Suppressor macrophage treated with lipopolysaccharide for 1 hour (primary cell): ENCODE measurements at places on chromosomes 1 and 21.
A peak's percentile ranks its signal among the peaks of the same experiment; 100 is the strongest.

DNA sequence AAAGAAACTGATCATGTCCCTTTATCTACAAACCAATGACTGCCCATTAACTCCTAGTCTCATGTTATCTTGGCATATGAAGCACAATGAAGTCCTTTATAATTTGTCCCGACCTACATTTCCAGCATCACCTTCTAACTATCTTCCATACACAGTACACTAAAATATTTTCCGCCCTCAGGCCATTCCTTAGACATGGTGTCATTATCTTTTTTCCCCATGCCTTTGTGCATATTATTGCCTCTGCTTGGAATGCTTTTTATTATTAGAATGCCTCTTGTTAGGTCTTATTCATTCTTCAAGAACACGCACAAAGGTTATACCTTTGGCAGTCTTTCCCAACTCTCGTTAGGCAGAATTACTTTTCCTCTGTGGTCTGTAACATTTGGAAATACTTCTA lies 39.6 kb downstream of the ATG4C start:
- DNase-seq = no peak

GRCh38 chr1:24586119-24586518 lies 30.2 kb downstream of the NCMAP start:
- no peak for DNase-seq

DNA sequence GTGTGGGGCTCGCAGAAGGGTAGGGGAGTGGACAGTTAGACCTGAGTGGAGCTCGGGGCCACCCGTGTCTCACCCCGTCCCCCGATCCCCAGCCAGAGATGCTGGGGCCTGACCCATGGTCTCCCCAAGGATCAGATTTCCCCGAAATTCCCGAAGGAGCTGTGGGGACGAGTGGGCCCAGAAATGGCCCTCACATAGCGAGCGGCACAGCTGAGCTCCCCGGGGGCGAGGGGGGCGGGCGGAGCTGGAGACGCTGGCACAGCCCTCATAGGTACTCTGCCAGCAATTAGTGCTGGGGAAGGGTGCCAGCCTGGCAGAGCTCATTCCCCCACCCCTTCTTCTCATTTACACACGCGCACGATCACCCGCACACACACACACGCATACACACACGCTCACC lies 9.2 kb downstream of the CASZ1 start:
- DNase-seq = no peak

- DNase-seq = no peak
These were observed 129.6 kb upstream of the TMEM51 start for GRCh38 chr1:15023976-15024375.

- DNase-seq = no peak
These were observed 82.1 kb upstream of the ARHGAP29 start for GRCh38 chr1:94319319-94320102.

DNA sequence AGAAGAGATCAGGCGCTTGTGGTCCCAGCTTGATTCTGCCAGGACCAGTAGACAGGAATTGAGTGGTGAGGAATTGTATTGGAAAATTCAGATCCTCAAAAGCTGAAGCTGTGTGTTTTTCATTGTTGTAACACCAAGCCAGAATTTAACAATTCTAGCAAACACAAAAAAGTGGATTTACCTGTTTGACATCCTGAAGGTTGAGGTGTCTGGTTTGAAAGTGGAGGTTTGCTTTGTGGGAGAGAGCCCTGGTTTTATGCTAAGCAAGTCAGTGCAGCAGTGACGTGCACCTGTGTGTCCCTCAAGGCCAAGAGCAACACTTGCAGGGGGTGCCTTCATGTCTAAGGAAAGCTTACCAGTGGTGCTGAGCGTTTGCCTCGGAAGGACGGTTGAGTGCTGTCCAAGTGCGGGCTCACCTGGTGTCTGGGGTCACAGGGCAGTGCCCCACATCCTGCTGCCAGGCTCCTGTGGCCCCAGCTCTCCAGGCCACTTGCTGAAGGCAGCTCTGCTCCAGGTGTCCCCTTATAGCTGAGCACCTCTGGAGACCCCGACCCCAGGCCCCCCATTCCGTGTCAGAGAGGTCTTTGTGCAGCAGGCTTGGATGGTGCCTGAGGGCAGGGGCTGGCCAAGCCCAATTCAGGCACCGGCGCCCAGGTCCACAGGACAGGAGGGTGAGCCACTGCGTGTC lies 27.7 kb downstream of the PCNT start:
- DNase-seq = no peak

DNA sequence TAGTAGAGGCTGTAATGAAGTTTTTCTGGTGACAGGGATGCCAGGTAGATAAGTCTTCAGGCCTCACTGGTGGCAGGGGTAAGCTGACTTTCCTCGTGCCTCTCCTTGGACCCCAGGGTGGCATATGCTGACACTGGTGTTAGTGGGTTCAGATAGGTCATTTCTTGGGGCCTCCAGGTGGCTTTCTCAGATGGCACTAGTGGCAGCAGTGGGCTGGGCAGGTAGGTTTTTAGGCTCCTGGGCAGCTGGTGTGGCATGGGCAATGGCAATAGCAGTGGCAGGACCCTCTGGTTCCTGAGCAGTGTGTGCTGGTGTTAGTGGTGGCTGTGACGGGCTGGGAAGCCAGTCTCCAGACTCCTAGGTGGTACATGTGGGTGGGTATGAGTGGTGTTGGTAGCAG lies 140.3 kb downstream of the PTBP2 start:
- no peak for DNase-seq

DNA sequence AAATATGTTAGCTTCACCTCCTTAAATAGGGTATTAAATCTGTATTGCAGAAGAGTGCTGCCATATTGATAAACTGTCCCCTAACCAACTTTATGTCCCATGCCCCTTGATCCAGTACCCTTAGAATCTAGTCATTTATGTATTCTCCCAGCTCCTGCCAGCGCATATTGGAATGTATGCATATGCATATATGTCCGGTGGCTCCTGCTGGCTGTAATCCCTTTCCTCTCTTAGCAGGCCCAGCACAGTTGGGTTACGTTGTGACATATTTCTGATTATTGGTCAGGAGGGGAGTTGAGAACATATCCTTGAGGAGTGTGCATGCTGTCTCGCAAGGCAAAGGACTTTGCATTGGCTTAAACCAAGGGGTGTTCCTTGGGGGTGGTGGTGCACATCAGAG lies 29.2 kb upstream of the CREG1 start:
- no peak for DNase-seq

DNA sequence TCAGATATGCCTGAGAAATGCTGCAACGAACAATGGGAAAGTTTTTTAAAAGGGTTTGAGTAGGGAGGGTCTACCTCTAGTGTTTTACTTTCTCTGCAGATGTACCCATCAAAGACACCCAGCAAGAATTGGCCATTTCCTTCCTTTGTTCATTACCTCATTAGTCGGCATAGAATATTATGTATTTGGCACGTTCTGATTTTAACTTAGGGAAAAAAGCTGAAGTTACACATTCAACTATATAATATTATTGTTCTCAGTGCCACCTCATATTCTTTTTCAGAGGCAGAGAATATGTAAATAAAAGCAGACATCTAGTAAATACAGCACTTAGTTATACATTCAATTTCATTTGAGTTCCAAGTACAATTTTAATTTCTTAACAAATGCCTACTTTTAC lies 83.7 kb upstream of the PPP2R5A start:
- DNase-seq = no peak

DNA sequence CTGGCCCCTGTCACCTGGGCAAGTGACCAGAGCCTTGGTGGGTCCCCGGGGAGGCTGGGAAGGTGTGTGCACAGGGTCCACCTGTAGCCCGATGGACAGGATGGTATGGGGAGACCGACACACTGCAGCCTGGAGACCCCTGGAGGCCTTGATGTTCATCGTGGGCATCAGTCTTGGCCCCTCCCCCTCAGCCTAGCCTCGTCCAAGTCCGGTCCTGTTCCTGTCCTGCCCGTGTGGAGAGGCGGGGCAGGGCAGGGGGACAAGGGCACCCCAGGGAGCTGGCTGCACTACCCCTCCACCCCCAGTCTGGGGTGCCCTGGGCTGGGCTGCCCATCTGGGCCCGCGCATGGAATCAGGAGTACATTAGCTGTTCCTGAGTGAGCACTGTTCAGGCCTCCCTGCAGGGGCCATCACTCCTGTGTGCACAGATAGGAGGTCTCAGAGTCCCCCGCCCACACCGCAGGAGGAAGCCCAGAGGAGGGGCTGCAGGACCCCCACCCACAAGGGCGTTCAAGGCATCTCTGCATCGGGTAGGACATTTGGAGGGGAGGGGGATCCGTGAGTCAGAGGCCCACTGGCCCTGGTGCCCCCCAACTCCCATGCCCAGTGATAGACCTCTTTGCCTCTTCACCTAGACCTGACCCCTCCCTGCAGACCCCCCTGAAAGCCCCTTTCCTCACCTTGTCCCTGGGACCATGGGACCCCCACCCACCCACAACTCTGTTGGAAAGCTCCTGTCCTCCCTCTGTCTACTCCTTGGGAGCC lies 63.2 kb downstream of the WNT9A start:
- DNase-seq = no peak

DNA sequence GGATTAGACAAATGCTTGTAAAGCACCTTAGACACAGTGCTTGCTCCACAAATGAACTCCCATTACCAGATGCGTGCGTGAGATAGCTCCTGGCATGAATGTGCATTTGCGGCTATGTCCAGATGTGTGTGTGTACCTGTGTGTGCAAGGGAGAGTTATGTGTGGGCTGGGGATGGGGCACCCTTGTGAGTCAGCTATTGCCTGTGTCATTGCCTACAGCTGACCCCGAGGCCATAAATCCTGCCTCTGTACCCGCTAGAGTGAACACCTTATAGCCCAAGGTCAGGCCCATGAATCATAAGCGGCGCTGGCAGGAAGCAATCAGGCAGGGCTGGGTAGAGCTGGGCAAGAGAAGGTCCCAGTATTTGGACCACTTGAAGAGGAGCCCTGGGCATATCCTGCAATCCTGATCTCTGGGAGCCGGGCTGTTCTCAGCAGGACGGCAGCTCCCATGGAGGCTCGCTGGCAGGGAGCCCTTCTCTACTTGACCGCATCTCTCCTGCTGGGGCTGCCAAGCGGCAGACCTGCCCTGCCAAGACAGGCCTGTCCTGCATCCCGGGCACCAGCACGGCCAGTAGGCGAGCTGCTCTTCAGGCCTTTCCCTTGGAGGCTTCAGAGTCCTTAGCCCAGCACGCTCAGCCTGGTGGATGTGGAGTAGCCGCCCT lies 86.4 kb downstream of the TMEM53 start:
- no peak for DNase-seq

- no peak for DNase-seq
These were observed 11.2 kb downstream of the LRRC42 start for GRCh38 chr1:53957194-53957818.

GRCh38 chr1:3389093-3389833 lies 65.2 kb upstream of the ARHGEF16 start:
- no peak for DNase-seq

DNA sequence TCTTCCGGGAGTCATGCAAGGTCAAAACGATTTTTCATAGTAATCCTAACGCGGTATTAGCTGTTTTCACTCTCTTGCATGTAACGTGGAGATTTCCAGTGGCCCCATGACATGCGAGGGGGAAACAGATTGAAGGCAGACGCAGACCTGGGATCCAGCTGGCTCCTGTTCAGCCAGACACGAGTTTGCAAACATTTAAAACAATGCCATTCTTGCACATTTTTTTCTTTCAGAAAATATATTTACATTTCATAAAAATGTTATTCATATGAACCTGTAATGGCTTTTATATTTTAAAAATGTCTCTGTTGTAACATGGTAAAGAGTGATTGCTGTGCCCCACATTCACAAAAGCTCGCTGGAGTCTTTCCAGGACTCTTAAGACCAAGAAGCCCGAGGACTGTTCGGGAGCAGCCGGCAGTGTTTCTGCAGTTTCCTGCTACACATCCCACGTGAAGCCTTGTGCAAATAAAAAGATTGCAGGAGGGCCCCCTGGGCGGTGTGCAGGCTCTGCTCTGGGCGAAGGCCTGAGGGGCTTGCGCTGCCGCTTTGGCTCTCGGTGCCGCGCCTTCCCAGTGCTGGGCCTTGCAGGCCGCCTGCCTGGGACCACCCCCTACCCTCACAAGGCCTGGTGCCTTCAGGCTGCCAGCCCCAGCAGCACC lies 184.9 kb downstream of the DYRK1A start:
- no peak for DNase-seq

DNA sequence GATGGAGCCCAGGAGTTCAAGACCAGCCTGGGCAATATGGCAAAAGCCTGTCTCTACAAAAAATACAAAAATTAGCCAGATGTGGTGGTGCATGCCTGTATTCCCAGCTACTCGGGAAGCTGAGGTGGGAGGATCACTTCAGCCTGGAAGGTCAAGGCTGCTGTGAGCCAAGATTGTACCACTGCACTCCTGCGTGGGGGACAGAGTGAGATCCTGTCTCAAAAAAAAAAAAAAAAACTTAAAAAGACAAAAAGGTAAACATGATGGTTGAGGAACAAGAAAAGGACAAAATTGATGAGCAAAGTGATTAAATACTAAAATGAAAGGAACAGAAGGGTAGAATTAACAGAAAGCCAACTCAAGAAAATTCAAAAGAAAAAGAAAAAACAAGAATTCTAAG lies 30.6 kb downstream of the SNRPE start:
- DNase-seq = no peak

DNA sequence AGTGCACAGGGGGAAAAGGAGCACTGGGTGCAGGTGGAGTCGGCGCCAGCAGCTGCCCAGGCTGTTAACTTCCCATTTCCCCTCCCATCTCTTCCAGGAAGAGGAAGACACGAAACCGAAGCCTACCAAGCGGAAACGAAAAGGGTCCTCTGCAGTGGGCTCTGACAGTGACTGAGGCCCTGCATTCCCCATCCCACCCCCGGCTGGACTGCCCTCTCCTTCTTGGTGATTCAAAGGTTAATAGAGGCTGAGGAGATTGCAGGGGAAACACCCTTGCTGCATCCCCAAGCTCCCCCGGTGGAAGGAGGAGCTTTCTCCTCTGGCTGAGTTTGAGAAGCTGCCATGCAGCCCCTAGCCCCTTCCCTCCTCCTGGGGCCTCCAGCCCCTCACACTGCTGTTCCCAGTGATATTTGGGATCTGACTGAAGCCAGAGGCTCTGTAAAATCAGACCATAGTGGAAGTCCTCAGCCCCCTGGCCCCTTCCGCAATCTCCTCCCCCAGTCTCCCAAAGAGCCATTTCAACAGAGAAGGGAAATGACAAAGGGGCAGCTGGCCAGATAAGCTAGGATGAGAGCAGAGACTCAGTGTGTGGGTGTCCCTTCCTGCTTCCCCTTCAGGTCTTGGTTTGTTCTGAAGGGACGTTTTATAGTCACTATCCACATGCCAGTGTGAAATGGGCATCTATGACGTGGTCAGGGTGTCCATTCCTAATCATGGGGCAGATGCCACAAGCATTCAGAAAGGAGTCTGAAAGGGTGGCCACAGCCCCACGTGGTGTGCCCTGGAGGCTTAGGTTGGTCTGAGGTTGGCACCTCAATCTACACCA lies 1.9 kb upstream of the SLC27A3 start:
- peak; percentile 99 for DNase-seq

GRCh38 chr1:100536031-100536430 lies 1.9 kb upstream of the GPR88 start:
- DNase-seq = peak; percentile 85

DNA sequence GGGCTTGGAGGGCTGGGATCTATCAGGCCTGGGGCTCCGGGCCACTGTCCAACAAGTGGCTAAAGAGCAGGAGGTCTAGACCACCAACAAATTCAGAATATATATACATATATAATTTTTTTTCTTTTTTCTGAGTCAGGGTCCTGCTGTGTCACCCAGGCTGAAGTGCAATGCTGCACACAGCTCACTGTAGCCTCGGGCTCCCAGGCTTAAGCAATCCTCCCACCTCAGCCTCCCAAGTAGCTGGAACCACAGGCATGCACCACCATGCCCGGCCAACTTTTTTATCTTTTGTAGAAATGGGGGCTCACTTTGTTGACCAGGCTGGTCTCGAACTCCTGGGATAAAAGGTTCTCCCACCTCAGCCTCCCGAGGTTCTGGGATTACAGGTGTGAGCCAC lies 6.8 kb upstream of the LAPTM5 start:
- no peak for DNase-seq
